Upper lobe of left lung (tissue), 6 donors: ENCODE measurements at places on chromosomes 2 and 18.

DNA sequence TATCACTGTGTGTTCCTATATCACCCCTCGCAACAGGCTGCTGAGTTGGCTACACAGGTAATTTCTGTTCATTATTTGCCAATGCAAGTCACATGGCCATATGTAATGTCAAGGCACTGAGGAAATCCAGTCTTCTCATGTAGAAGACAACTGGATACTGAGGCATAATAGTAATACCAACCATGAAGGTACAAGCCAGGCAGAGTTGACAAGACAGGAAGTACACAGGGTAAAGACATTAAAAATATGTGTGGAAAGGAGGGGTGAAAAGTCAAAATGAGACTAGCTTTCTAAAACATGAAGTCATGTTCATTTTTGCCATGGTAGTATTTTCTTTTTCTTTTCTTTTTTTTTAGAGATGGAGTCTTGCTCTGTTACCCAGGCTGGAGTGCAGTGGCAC, 17.5 kb upstream of the RNF138 start:
- no peak for DNase-seq

- DNase-seq, result no peak
These were observed 17.3 kb downstream of the OTOF start for GRCh38 chr2:26460613-26461031.

- no peak for DNase-seq
These were observed 314.8 kb downstream of the CYP26B1 start for GRCh38 chr2:71832844-71833243.

- DNase-seq, result no peak
These were observed 15.2 kb downstream of the SMYD1 start for GRCh38 chr2:88082781-88083180.

- no peak for DNase-seq
These were observed 41.6 kb upstream of the PLB1 start for GRCh38 chr2:28454016-28454930.

- DNase-seq, result no peak
These were observed 148.8 kb downstream of the INO80D start for GRCh38 chr2:205937211-205937610.

DNA sequence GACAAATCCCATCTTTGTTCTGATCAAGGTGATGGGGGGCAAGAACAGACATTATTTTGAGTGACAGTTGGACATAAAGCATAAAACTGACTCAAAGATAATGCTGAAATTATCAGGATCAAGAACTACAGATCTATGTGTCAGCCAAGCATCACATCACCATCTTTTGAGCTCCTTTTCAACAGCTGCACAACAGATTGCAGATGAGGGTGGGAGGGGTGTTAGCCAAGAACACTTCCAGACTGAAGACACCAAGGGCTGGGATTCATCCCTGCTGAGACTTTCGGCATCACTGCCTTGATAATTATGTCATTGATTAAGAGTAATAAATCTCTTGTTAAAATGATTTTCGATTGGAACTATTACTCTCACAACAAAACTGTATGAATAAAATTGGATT, 191.5 kb upstream of the NETO1 start:
- no peak for DNase-seq

DNA sequence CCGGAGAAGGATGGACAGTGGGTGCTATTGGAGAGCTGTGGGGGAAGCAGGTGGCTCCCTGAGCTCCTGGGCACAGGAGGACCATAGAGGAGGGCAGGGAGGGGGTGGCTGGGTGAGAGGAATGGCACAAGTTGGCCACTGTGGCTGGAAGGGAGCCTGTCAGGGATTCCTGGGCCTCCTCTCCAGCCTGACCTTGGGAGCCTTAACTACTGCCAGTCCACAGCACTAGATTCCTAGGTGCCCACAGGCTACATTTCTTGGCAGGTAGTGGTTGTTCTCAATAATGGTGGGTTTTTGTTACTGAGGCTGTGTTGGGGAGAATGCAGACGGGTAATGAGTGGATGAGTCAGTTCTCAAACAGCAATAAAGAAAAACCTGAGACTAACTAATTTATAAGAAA, 26.0 kb downstream of the EFHD1 start:
- DNase-seq, result no peak

DNA sequence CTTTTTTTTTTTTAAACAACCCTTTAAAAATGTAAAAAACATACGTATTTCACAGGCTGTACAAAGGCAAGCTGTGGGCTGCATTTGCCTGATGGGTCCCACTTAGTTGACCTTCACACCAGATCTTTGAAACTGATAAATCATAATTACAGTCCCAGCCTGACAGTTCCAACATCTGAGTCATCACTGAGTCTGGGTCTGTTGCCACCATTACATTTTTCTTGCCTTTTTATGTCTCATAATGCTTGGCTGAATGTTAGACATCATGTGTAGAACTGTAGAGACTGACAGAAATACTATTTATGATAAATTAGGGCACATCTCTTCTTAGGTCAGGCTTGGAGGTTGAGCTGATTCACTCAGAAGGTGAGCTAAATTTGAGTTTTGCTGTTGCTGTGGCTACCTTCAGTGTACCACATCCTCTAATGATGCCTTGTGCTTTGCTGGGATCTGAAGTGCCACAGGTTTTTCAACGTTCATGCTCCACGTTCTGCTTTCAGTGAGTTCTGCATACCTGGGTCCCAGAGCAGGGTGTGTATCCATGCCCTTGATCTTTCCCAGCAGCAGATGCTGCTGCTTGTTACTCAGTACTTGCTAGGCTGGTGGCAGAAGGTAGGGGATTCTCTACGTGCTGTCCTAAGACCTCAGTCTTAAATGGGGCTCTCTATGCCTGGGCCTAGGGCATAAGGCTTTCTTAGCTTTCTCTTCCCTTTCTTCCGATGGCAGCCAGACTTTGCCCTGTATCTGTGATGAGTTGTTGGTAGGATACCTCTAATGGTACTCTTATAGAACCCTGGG, 160.6 kb upstream of the SMAD7 start:
- DNase-seq, result no peak

GRCh38 chr18:36188916-36189315, 1.6 kb downstream of the MOCOS start:
- DNase-seq, result no peak

GRCh38 chr18:59345556-59345955, 13.5 kb downstream of the LMAN1 start:
- no peak for DNase-seq

DNA sequence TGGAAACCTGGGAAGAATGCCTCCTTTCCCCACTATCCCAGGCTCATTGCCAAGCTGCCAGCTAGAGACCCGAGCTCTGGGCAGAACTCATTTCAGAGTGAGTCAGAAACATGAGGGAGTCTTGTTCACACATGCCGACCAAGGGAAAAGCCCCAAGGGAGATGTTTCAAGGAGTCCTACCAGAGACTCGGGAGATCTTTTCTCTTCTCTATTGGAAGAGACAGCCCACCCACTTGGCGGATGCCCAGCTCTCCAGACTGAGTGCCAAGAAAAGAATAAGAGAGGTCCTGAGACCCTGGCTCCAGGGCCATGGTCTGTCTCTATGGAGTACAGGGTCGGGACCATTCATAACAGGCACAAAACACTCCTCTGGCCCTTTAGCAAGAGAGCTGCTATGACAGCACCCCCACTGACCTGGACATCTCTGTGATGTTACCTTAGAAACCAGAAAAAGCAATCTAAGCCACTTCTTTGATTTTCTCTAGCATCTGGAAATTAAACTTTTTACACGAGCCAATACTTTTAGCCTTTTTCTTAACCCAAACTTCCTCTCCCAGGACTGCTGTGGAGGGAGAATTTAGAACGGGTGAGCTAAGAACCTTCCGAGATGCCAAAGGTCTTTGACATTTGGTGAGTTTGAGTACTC, 18.5 kb upstream of the IGFBP5 start:
- no peak for DNase-seq

GRCh38 chr2:8600456-8600855, 81.4 kb upstream of the ID2 start:
- DNase-seq, result no peak

- DNase-seq, result no peak
These were observed 25.0 kb downstream of the WIPF1 start for GRCh38 chr2:174572556-174572955.

- no peak for DNase-seq
These were observed 7.9 kb downstream of the AGPS start for GRCh38 chr2:177400337-177400923.

DNA sequence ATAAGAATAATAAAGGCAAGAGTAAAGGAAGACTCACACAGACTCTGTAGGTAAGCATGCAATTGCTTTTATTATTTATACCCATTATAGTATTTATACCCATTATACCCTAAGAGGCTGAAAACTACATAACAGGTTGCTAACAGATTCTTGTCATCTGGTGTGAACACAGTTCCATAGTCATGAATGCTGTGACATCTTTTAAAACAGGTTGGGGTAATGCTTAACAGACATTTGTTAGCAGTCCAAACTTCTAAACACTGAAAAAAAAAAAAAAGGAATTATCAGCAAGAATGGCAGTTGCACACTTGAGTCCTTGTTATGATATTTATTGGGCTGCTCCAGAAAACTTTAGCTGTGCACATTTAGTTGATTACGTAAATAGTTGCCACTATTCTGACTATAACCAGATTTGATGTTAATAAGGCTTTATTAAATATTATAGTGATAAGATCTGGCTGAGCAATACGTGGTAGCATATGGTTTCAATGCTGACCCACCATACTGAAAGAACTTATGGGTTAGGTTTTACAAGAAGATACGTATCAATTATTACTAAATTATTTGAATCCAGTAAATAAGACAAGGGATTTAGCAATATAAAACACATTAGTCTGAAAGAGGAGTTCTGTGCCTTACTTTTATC, 888.8 kb downstream of the LRRTM4 start:
- DNase-seq, result no peak

DNA sequence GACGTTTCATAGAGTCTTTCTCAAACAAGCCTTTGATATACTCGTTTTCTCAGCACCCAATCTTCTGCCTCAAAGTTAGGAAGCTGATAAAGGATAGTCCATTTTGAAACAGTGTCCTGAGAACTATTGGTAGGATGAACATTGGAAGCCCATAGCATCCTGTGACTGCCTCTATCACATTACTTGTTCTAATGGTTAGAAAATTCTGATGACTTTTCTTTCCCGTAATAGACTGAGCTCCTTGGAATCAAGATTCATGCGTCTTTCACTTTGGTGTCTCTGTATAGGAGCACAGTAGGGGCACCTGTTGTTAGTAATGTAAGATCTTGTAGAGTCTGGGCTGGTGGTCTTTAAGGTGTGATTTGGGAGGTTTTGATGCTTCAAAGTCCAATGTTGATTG, 87.1 kb downstream of the SETBP1 start:
- DNase-seq, result no peak

- no peak for DNase-seq
These were observed 16.0 kb downstream of the LANCL1 start for GRCh38 chr2:210460322-210461227.

GRCh38 chr18:70732916-70733315, 444.1 kb downstream of the SOCS6 start:
- no peak for DNase-seq

DNA sequence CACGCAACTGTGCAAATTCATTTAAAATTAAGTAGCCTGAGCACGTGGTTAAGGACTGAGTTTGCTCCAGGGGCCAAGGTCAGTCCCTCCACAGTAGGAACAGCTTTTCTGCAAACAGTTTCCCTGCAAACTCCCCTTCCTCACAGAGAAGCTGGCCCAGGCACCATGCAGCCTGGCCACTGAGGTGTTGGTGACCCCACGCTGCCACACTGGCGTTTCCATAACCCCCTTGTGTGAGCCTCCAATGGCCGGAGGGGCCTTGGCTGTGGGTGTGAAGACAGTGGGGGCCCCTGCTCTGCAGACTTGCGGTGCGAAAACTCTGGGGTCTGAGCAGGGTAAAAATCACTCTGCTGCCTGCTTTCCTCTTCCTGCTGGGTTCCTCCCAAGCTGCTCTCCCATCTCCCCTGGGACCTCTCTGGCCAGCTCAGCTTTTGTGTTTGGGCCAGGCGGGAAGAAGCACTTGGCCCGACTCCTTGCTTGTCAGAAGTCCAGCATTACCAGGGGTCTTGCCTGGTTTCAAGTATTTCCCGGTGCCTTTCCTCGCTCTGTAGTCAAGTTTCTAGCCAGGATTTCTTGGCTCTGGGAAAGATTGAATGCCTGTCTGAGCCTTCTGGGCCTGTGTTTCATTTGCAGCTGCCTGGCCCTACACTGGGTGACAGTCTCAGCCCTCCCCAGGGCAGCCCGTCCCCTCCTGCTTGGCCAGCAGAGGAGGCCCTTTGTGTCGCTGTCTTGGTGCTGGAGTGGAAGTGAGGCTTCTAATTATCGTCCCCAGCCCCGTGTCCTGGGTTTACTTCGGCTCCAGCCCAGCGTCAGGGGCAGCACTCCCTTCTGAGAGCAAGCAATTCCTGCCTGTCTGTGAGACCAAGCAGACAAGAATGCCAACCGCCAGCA, 131.4 kb upstream of the SLC1A4 start:
- no peak for DNase-seq
